CD4-positive, alpha-beta T cell treated with Interleukin-1 beta for 1 hour (primary cell): ENCODE measurements at places on chromosomes 16 and 17.

GRCh38 chr16:49599704-49600103 lies 226.1 kb downstream of the C16orf78 start:
- DNase-seq, result no peak

DNA sequence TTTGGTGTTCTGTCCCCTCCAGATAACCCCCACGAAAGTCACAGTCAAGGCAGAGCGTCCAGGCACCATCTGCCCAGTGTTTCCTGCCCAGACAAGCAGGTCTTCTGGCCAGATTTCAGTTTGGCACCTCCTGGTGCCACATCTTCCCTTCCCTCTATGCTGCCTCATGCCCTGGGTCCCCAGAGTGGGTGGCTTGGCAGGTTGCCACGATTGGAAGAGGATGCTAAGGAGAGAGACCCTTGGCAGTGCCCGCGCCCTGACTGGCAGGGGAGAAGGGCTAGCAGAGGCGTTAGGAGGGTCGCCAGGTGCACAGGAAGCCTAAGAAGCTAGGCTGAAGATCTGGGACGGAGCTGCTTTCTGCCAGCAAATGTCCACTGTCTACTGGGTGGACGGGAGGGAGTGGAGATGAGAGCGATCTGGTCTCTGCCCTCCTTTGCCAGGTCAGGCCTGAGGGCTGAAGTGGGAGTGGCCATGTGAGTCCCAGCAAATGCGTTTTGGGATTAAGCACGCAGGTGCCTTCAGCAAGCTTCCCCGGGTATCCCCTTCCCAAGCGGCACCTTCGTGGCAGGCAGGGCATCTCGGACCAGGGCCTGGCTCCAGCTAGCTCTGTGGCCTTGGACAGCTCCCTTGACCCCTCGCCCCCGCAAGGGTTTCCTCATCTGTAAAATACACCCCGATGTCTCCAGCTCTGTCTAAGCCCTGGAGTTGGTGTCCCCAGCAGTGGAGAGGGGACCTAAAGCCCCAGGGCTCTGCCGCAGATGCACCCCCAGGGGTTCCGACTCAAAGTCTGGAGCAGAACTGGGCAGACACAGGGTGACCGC lies 13.4 kb upstream of the CD300A start:
- no peak for DNase-seq

- DNase-seq, result no peak
Observed at GRCh38 chr17:12058535-12058934, 37.9 kb downstream of the MAP2K4 start.

- no peak for DNase-seq
Observed at GRCh38 chr17:74901353-74902135, 8.1 kb upstream of the FADS6 start.

GRCh38 chr17:10337136-10337535 lies 35.7 kb downstream of the MYH13 start:
- DNase-seq, result no peak

DNA sequence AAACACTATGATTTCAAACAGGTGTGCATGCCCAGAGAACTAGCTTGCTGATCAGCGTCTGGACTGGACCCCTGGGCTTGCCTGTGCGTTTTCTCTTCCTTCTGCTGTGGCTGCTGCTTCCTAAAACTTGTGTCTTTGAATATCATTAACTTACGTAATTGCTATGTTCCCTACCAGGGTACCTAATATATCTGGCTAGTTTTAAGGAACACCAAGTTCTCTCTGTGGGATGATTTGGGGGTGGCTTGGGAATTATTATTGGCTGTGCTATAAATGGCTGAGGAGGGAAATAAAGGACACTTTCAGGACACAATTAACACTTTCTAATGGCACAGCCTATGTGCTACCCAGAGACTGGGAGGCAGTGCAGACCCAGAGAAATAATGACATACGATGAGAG lies 606.0 kb upstream of the RBFOX1 start:
- no peak for DNase-seq

DNA sequence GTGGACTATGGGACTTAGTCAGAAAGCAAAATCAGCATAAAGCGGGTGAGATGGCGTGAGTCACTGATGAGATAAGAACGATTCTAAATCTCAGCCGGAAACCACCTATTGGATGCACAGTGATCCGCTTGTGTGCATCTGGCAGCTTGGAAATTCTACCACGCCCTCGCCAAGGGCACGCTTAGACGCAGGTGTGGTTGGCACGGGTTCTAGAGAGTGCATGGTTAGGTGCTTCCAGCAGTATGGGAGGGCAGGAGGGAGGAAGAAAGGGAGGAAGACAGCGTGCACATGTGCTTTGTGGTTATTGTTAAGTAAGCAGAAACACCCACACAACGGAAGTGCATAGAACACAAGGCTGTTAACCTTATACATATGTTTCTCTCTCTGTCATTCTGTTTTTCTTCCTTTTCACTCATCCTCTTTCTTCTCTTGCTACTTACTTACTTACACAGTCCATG lies 374.0 kb upstream of the ASIC2 start:
- DNase-seq, result peak; percentile 7

DNA sequence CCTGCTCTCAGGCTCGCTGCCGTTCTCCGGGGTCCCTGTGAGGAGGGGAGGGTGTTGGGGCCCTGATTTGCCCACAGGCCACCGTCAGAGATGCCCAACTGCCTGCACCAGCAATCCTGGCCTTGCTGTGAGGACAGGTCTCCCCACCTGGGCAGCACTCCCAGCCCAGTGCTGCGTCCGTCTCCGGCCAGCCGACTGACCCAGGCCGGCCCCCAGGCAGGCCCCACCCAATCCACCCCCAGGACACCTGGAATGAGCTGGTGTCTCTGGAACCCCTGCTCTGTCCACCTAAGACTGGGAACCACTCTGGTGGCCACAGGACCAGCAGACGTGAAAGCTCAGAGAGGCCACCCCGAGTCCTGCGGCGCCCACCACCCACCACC lies 20.1 kb downstream of the PKD1 start:
- no peak for DNase-seq

DNA sequence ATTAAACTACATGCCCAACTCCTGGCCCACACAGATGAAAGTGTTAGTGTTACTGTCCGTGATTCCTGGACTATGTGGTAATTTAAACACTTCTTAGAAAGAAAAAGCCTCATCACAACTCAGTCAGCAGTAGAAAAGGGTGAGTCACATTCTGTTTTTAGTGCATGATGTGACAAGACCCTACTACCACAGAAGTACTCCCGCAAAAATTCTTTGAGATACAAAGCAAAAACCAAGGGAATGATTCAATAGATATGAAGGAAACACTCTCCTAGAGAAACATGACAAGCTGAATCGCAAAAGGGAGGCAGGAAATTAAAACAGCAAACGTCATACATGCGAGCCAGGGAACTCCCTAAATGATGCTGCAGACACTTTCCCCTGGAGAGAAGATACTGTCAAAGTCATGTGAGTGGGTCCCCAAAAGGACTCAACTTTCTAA lies 14.4 kb downstream of the SNN start:
- peak; percentile 33 for DNase-seq

- DNase-seq, result no peak
Observed at GRCh38 chr16:12239226-12239625, 262.7 kb downstream of the SNX29 start.

GRCh38 chr17:49196520-49196919 lies 13.9 kb downstream of the GNGT2 start:
- no peak for DNase-seq

- DNase-seq, result no peak
Observed at GRCh38 chr16:7452090-7452489, 119.4 kb downstream of the RBFOX1 start.

- no peak for DNase-seq
Observed at GRCh38 chr17:11086646-11087340, 154.2 kb upstream of the SHISA6 start.

DNA sequence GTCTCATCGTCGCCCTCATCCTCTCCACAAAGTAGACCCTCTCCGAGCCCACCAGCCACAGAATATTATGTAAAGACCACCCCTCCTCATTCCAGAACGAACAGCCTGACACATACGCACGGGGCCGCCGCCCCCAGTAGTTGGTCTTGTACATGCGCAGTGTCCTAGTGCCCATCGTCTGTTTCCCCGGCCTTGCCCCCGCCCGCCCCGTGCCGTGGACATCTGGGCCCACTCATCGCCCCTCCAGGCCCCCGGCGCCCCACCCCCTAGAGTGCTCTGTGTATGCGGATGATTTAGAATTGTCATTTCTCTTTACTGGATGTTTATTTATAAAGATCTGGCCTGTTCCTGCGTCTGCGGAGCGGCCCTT lies 475 bp upstream of the AMDHD2 start:
- DNase-seq, result no peak

DNA sequence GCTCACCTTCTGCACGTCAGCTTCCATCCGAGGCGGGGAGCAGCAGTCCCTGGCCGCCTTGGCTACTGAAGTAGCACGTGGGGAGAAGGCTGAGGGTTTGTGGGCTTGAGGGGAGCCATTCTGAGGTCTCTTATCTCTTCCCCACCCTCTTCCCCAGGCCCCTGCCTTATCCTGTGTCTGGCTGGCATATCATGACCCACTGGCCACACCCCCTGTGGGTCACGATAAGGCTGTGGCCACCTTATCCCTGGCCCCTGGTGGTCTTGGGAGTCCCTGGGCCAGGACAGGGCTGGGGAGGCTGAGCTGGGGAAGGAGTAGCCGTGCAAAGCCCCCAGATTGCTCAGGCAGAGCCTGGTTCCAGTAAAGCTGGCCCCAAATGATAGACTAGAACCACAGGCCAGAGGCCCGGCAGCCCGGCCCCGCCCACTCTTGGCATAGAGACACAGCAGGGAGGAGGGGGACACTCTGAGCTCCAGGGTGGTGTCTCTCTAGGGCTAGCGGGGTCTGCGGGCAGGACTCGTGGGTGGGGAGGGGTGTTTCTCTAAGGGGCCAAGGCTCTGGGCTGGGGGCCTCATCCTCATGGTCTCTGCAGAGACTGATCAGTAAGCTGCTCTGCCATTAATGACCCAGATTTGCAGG lies 7.6 kb downstream of the SPNS2 start:
- no peak for DNase-seq

DNA sequence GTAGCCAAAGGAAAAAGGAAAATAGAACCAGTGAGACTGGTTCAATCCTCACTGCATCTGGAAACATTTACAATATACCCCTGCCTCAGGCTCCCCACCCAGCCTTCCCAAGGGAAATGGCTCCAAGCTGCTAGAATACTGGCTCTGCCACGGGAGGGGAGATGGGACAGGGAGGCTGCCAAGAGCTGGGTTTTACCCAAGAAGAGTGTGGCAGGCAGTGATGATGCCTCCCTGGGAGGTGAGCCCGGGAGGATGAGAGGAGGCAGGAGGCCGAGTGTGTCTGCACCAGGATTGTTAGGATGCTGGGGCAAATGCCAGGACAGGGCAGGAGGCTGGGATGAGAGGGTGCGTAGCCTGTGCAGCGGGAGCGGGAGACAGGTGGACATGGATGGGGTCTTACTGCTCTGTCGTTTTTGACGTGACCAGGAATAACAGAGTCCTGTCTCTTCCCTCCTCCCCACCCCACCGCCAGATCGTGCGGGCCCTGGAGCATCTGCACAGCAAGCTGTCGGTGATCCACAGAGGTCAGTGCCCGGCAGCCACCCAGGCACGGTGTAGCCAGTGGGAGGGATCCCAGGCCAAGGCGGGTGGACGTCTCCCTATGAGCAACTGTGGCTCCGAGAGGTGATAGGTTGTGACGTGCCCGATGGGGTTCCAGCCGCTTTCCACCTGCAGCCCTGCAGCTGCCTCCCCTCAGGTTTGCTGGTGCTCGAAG lies 18.4 kb downstream of the MAP2K3 start:
- no peak for DNase-seq

DNA sequence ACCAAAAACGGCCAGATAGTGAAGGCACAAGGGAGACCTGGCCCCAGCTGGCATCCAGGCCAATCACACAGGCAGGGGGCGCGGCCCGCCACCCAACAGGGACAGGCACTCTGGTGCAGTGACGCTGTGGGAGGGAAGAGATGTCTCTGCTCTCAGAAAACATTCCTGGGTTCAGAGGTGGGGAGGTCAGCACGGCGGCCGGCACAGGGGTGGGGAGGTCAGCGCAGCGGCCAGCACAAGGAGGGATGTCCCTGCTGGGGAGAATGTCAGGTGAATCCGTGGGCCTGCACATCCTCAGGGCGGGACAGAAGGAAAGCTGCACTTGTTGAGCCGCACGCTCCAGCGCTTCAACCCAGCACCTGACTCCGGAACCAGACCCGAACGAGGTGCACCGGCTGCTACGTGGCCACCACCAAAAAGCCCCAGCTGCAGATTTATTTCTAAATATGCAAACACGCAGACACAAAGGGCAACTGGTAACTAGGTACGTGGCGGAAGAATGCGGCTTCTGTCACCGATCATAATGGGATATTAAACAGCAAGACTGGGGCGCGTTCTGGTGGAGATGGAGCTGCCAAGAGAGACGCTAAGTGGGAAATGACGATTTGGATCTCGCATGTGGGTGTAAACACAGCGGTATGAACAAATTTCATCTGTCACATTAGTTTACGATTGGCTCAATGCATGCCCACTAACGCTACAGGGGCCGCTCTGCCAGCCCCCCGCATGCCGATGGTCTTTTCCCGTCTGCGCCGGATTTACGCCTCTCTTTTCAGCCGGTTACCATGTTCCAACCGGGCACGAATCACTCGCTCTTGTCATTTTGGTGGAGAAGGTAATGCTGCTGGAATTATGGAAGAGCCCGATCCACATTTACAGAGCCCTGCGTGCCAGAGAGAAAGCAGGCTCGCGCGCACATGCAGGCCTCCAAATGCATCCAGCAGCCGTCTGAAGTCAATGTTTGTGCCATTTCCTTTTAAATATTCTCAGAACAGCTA lies 15.5 kb downstream of the SLC38A10 start:
- DNase-seq, result no peak

DNA sequence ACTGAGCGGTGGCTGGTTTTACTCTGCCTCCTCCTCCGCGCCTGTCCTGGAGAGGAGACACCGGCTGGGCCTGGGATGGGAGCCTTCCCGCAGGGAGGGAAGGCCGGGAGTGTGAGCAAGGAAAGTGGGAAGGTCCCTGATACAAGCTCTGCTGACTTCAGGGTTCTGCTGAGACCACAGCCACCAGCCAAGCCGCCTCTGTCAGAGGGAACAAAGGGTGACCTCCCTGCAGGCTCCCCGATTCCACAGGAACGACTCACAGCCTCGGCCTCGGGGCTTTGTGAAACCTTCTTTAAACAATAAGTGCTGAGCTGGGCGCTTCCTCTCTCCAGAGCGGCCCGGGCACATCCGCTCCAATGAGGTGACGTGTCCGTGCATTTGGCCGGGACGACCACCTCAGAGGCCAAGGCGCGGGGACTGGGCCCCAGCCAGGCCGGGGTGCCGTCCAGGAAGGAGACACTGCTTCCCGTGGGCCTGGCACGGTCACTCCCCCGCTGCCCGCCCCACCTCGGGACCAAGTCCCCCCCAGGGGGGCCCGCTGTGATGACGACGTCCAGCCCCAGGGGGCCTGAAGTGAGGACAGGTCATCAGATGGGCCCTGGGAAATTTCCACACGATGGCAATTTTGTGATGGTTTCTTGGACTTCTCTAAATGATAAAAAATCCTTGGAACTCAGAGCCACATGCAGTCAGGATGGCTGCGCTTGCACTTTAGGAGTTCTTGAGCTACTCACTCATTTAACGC lies 11.8 kb upstream of the CIBAR2 start:
- no peak for DNase-seq

DNA sequence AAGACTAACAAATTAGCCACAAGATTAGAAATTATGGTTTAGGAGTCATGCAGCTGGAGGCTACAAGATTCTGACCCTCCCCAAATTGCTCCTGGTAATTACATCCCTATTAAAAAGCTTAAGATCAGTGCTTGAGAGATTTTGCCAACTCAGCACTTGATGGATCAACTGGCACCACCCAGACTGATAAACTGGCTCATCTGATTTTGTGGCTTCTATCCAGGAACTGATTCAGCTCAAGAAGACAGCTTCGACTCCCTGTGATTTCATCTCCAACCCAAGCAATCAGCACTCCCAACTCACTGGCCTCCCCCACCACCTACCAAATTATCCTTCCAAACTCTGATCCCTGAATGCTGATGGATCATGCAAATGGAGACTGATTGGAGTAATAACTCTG lies 94.8 kb downstream of the TNFRSF13B start:
- no peak for DNase-seq

- no peak for DNase-seq
Observed at GRCh38 chr17:51481370-51481769, 221.0 kb downstream of the UTP18 start.
